ENCODE measurements at places on chromosomes 12 and 14.

GRCh38 chr14:94584591-94585280 is 3.5 kb downstream of the SERPINA5 start:
- no peak for DNase-seq

GRCh38 chr12:124588751-124589267 is 21.4 kb upstream of the NCOR2 start:
- DNase-seq, result no peak

DNA sequence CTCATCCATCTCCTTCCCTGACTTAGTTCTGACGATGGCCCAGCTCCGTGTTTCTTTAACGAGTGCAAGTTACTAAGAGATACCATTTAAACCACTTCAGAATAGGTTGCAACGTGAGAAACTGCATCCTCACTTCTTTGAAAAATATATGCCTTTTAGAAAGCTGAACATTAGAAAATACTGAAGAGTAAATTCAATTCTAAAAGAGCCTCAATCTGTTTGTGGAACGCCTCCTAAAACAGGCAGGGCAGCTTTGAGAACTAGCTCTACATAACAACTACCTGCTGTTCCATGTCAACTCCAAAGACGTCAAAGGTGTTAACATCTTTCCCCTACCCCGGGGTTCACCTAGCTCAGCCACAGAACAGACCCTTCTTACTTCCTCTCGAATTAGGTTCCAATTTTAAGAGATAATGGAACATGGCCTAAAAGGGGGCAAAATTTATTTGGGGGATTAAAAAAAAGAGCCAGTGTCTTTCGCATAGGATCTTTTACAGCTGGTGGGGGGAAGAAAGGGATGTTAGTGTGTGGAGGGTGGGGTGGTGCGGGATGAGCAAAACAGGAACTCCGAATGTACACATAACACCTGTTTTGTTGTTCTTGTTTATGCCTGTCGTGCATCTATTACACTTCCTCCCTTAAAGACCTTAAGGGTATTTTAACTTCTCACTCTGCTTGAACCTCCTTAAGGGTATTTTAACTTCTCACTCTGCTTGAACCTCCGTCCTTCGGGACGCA is 3.3 kb downstream of the BHLHE41 start:
- DNase-seq, result no peak

DNA sequence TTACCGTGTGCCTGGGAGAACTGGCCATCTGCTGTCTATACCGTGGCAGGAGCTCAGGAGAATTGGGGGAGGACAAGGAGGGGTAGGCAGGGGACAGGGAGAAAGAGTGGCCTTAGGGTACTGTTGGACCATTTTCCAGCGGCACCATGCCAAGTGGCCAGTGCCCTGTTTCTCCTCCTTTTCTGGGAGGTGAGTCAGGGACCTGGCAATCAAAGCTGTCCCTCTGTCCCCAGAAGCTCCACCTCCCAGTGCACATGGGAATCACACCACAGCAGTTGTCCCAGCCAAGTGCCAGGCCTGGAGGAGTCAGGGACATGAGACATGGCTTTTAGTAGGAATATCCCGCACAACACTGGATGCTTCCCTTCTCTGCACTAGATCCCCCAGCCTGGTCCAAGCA is 118.0 kb downstream of the GCH1 start:
- no peak for DNase-seq

GRCh38 chr14:64347748-64348147 is 40.4 kb upstream of the MTHFD1 start:
- no peak for DNase-seq

DNA sequence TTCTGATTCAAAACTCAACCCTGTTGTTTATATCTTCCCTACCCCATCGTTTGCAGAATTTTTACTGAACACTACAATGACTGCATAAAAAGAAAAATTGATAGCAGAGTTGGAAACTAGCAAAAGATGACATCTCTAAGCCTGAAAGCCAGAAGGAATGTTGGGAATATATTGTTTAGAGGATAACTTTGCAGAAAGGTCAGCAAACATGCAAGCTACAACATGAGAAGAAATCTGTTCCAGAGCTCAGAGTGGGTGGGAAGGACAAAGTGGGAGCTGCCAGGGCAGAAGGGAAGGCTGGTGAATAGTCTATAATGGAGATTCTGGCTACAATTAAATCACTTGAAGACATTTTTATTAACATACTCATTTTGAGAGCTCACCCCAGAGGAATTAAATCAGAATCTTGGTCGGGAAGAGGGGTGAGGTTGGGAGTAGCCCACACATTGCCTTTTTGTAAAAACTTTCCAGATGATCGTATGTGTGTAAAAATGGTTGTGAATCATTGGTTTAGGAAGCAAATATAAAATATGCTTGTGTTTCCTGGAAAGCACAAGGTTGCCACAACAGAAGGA is 574.8 kb downstream of the FLRT2 start:
- no peak for DNase-seq

DNA sequence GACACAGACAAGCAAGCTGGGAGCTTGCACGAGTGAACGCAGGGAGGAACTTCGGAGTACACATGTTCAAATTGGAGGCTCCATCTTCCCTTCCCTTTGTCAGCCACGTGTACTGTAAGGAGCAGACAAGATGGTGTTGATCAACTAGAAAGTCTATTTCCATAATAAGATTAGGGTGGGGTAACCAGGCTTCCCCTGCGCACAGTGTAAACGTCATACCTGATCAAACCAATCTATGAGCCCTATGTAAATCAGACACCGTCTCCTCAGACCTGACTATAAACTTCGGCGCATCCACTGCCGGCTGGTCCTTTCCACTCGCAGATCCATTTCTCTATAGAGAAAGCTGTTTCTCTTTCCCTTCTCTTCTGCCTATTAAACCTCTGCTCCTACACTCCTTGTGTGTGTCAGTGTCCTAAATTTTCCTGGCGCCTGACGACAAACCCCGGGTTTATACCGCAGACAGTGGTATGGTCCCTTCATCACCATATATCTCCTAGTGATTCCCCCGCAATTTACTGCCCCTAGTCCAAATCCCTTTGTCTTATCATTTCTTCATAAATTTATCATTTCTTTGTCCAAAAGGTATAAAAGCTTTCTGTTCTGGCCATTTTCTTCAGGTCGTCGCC is 7.5 kb upstream of the ETFBKMT start:
- peak; percentile 98 for DNase-seq

- peak; percentile 5 for DNase-seq
Measured at GRCh38 chr14:31894351-31894750, 182.8 kb upstream of the ARHGAP5 start.

GRCh38 chr12:69061574-69061973 is 128.6 kb upstream of the CPM start:
- no peak for DNase-seq

DNA sequence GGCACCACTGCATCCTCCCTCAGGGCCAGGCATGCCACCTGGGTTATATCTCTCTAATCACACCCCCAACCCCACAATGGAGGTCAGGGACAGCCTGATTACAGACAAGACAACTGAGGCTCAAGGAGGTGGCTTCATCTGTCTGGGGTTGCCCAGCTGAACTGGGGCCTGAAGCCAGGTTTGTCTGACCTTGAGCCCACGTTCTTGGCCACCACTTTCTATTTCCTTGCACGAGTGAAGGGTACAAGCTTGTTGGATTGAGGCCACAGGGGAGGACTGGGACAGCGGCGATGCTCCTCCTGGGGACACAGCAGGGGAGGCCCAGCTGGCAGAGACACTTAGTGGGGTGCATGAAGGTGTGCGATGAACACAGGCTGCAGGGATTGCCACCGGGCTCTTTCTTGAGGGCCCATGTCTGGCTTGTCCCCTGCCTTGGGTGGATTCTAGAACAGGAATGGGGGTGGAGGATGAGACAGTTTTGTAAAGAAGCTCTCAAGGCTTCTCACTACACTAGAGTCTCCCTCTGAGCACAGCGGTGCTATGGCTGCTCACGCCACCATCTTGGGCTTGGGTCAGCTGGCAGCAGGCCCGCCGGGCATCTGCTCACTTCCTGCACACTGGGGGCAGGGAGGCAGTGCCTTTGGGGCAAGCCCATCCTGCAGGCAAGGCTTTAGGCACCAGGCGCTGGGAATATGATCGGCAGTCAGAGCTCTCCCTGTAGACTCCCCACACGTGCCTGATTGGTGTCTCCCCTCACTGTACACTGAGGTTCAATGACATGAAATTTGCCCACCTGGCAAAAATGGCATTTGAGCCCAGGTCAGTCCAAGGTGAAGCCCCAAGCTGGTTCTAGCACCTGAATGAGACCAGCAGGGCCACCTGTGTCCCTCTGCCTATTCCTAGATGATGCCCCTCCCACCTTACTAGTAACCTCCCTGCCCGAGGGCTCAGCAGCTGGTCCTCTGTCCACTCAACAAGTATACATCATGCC is 16.0 kb downstream of the RITA1 start:
- DNase-seq, result no peak

DNA sequence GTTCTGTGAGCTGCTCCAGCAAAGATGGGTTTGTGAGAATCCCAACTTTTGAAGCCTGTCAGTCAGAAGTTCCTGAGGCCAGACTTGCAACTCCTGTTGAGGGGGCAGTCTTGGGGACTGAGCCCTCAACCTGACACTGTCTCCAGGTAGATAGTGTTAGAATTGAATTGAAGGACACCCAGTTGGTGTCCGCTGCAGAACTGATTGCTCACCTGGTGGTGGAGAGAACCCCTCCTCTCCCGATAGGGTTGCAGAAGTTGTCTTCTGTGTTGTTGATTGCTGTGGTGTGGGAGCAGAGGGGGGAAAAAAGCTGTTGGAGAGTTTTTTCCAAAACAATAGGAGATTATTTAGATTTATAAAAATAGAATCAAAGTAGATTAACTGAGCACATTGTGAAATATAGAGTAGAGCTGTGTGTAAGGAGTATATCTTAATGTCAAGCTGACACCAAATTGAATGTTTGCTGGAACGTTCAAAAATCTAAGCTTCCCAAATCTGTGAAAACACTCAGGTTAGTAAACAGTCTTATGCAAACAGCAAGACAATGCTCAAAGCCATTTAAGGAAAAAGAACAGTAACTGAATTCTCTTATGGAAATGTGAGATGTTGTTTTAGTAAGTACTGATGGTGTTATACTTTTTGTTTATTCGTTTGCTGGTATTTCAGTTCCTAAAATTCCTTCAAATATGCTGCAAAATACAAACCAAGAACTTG is 18.6 kb downstream of the HIF1A start:
- no peak for DNase-seq

DNA sequence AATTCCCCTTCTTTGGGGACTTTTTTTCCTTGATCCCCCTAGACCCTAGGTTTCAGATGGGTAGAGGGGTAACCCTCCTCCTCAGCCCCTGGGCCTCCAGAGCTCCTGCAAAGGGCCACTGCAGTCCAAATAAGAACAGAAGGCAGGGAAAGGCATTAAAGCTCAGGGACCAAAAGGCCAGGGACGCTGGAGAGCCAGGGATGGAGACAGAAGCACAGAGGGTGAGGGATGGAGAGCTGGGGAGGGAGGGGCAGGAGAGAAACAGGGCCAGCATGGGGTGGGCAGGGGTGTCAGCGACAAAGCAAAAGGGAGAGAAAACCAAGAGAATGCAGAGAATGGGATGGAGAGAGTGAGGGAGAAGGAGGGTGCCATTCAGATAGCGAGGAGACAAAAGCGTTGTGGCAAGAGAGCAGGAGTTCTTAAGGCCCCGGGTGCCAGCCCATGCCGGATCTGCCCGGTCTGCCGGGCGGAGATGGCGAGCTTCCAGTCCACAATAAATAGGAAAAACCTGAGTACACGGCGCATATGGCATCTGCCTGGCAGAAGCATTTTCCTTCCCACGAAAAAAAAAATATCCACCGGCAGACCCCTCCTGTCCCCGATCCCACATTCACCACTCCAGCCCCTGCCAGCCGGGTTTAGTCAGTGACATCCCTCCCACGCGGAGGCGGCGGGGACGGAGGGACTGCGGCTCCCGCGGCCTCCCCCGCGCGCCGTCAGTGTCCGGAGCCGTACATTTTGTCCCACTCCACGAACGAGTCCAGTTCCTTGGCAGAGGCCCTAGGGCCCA is 28.6 kb downstream of the FIGNL2 start:
- DNase-seq, result no peak

- DNase-seq, result no peak
Measured at GRCh38 chr12:115313929-115314328, 630.0 kb upstream of the TBX3 start.

GRCh38 chr14:97177016-97177415 is 379.8 kb downstream of the VRK1 start:
- DNase-seq, result peak; percentile 10

DNA sequence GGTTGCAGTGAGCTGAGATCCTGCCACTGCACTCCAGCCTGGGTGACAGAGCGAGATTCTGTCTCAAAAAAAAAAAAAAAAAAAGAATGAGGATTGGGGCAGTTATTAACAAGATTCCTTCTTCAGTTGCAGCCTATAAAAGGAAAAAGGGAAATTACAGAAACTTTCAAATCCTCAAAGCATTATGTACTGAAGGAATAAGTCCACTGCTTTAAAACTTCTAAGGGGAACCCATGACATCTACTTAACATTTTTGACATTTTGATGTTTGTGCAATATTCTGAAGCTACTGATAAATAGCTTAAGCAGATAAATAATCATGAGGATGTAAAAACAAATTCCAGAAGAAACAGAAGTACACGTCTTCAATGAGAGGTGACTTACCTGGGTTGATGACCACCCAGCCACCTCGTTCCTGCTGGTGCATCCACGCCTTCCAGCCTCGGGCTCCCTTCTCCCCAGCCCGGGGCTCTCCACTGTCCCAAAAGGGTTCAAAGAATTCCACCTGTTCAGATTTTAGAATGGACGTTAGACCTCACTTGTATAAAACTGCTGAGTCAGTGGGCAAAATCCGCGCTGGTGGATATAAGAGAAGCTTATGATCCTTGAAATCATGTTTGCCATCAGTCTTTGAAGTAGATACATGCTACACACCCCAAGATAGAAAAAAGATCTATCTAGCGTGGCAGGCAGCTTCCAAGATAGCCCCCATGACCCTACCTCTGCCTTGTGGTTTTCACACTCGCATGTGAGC is 33.7 kb downstream of the NRDE2 start:
- DNase-seq, result no peak

DNA sequence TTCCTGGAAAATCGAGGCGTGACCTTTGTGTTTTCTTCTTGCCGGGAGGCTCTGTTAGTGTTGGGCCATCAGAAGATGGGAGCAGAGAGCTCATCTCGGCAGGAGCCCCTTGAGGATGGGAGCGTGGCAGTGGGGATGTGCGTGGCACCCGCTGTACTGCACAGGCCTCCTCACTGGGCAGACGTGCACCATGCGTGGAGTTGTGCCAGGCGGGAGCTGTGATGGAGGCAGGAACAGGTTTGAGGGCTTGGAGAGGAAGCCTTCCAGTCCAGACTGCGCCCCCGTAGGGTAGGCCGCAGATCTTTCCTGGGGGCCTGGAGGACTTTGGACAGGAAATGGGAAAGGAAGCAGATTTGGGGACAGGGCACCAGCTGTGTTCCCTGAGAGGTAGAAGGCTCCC is 197.5 kb downstream of the TSPAN9 start:
- no peak for DNase-seq

- no peak for DNase-seq
Measured at GRCh38 chr14:74160763-74161162, 76.0 kb downstream of the LIN52 start.

- DNase-seq, result no peak
Measured at GRCh38 chr12:62915204-62915529, 19.8 kb downstream of the PPM1H start.

GRCh38 chr12:89439941-89440340 is 84.7 kb downstream of the GALNT4 start:
- DNase-seq, result no peak

Data from SK-N-DZ (cell line).